Natural killer cell treated with Interleukin-12 subunit alpha and Interleukin-12 subunit beta and Interleukin-15 and Interleukin-18, amount 100 ng/mL, for 72 hours (primary cell): ENCODE measurements at places on chromosomes 7 and 10.
A peak's percentile ranks its signal among the peaks of the same experiment; 100 is the strongest.

DNA sequence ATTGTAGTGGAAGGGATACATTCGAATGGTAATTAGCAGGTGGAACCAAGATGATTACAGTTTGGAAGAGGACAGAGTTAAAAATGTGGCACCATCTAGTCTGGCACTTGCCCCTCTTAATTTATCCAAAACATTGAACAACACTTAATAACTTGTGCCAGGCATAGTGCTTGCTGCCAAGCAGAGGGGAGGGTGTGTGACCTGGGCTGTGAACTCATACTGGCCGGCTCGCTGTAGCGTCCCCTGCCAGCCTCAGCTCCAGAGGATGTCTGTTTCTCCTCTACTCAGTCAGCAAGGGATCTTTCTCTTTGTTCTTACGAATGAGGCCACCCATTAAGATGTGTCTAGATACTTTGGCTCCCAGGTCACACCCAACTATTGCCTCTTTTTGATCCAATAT is 179.4 kb upstream of the INHBA start:
- DNase-seq: no peak
- peak overlapping the region; percentile 100 for H3K27ac ChIP-seq
- peaks cover 60% of the 10 kb centered on the region for H3K4me1 ChIP-seq
- H3K27me3 ChIP-seq: no peaks in the 10 kb centered on the region
- peaks cover 29% of the 10 kb centered on the region for H3K36me3 ChIP-seq

DNA sequence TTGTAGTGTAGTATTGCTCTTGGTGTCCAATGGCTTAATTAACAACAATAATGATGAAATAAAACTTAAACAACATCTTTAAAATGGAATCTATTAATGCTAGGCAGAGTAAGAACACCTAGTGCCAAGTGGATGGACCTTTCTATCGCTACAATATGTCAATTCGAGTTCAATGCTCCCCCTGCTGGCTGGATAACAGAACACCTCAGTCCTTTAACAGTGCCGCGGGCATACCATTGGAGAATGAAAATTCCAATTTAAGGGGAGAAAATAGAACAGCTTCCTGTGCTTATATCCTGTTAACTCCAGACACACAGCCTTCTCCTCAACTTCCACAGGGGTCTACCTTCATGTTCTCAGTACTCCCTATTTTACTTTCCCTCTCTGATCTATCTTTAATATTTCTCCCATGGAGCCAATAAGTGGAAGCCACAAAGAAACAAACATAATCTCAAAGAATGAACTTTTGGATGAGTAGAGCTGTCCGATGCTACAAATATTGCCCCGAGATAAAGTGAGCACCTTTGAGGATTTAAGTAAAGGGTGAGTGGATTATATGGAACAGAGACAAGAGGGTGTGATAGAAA is 41.4 kb downstream of the COL1A2 start:
- peaks cover 18% of the 10 kb centered on the region for H3K27me3 ChIP-seq
- H3K27ac ChIP-seq: no peak overlapping the region
- H3K4me1 ChIP-seq: peaks cover 5% of the 10 kb centered on the region
- no peak overlapping the region for H3K4me3 ChIP-seq

- no peak overlapping the region for H3K4me3 ChIP-seq
- no peaks in the 10 kb centered on the region for H3K27me3 ChIP-seq
- no peak for DNase-seq
- H3K27ac ChIP-seq: no peak overlapping the region
- no peaks in the 10 kb centered on the region for H3K4me1 ChIP-seq
Observed at GRCh38 chr7:90007001-90007654, 147.1 kb upstream of the STEAP1 start.

- no peak overlapping the region for H3K4me3 ChIP-seq
- no peaks in the 10 kb centered on the region for H3K27me3 ChIP-seq
- H3K4me1 ChIP-seq: peaks cover 27% of the 10 kb centered on the region
Observed at GRCh38 chr10:87750001-87750671, 67.9 kb downstream of the ATAD1 start.

- no peak for DNase-seq
- H3K4me3 ChIP-seq: no peak overlapping the region
- no peak overlapping the region for H3K27ac ChIP-seq
- no peaks in the 10 kb centered on the region for H3K27me3 ChIP-seq
- H3K4me1 ChIP-seq: no peaks in the 10 kb centered on the region
Observed at GRCh38 chr7:40887099-40887498, 752.3 kb downstream of the SUGCT start.

DNA sequence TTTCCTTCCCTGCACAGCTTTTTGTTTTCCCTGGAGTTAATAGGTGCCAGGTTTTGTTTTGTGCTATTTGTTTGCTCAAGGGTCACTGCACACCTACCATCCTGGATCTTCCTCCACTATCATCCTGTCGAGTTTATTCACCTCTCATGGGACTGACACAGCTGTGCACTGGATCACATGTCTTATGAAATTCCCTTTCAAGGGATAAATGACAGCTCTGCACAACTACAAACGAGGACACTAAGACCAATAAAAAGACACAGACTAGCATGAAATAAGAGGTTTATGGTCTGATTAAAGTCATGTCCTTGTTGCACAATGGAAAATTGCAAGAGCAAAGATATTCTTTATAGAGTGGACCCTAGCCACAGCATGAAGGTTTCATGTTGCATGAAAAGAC is 76.7 kb upstream of the SFMBT2 start:
- no peak for DNase-seq
- H3K27ac ChIP-seq: no peak overlapping the region
- no peak overlapping the region for H3K4me3 ChIP-seq

GRCh38 chr7:158083526-158084310 is 503.9 kb downstream of the PTPRN2 start:
- no peak overlapping the region for H3K4me3 ChIP-seq
- no peaks in the 10 kb centered on the region for H3K36me3 ChIP-seq
- DNase-seq: no peak
- H3K4me1 ChIP-seq: no peaks in the 10 kb centered on the region
- no peaks in the 10 kb centered on the region for H3K27me3 ChIP-seq

DNA sequence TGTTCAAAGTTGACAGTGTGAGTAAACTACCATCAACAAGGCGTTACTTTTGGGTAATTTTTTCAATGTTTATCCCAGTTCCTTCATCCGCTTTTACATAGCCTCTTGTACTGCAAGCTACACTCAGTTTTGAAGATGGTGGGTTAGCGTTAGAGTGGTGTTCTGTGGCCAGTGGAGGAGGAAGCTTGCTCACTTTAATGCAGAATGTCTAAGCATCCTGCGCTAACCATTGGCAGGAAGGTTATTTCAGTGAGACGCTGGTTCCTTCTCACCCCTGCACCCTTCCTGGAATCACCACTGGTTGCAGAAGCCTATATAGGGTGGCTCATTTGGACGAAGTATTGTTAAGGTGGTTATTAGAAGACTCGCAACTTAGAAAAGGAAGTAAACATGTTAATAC is 159.1 kb downstream of the CELF2 start:
- H3K27ac ChIP-seq: no peak overlapping the region
- peaks cover 86% of the 10 kb centered on the region for H3K4me1 ChIP-seq
- no peaks in the 10 kb centered on the region for H3K27me3 ChIP-seq

- peaks cover 6% of the 10 kb centered on the region for H3K27me3 ChIP-seq
- no peak overlapping the region for H3K4me3 ChIP-seq
- H3K27ac ChIP-seq: no peak overlapping the region
- no peaks in the 10 kb centered on the region for H3K4me1 ChIP-seq
- no peak for DNase-seq
- H3K36me3 ChIP-seq: no peaks in the 10 kb centered on the region
Observed at GRCh38 chr7:32347244-32347828, 142.8 kb downstream of the LSM5 start.

- peaks cover 7% of the 10 kb centered on the region for H3K4me1 ChIP-seq
- H3K36me3 ChIP-seq: no peaks in the 10 kb centered on the region
- H3K4me3 ChIP-seq: no peak overlapping the region
- H3K27ac ChIP-seq: no peak overlapping the region
Observed at GRCh38 chr10:633279-634245, 55.9 kb downstream of the DIP2C start.

DNA sequence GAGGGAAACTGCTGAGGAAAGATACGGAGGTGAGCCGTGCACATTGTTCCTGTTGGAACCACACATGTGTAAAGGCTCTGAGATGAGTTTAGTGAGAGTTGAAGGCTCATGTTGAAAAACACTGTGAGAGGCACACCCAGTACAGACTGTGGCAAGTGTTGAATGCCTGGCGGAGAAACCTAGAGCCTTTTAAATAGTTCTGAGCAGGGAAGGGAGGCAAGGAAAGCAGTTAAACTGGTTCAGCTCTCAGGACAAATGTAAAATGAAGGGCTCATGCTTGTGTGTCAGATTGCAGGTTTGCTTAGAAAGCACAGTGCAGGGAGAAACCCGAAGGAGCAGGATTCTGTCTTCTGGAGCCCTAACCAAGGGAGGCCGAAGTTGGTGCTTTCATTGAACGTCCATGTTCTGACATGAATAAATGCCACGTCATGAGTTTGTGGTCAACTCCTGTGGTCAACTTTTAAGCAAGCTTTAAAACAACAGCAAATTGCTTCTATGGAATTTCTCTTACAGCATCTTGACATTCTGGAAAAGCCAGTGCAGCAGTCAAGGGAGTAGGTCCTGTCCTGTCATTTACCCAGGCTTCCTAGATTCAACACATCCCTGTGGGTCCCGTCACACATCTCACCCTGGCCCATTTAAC is 650.9 kb upstream of the GALNT17 start:
- peaks cover 27% of the 10 kb centered on the region for H3K27me3 ChIP-seq
- no peak for DNase-seq
- peaks cover 9% of the 10 kb centered on the region for H3K4me1 ChIP-seq
- H3K36me3 ChIP-seq: no peaks in the 10 kb centered on the region
- no peak overlapping the region for H3K4me3 ChIP-seq

- peaks cover 19% of the 10 kb centered on the region for H3K27me3 ChIP-seq
- no peak overlapping the region for H3K27ac ChIP-seq
- H3K4me3 ChIP-seq: no peak overlapping the region
- H3K4me1 ChIP-seq: peaks cover 11% of the 10 kb centered on the region
Observed at GRCh38 chr7:128206747-128207500, 34.2 kb upstream of the LEP start.

DNA sequence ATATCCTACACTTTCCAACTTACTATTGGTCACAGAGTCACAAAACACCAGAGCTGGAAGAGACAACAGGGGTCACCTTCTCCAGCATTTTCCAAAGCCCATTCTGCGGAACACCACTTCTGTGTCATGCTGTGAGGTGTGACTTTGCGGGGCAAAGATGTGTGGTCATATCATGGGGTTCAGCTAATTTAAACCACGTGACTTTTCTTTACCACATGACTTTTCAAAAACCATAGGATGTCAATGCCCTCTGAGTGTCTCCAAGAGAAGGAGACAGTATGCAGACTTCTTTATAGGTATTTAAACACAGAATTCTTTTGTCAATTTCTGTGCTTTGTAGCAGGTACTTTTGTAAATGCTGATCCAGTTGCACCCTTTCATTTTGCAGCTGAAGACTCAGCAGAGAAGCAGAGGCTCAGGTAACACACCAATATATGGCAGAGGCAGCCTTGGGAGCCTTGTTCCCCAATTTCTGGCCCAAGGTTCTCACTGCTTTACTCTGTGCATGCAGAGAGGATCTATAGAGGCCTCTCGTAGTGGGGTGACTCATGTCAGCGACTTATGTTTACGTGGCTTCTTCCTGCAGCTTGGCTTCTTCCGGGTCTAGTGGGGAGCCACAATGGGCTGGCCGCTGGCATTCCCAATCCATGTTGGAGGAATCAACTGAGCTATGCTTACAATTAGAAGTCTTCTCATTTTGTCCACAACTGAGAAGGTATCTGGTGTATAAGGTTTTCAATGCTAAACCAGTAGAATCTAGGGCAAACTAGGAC is 104.0 kb upstream of the RHOBTB1 start:
- H3K27ac ChIP-seq: no peak overlapping the region
- no peaks in the 10 kb centered on the region for H3K36me3 ChIP-seq
- H3K4me1 ChIP-seq: no peaks in the 10 kb centered on the region
- DNase-seq: no peak

GRCh38 chr7:142481548-142481947 is 223.7 kb upstream of the PRSS58 start:
- DNase-seq: no peak
- H3K27me3 ChIP-seq: peaks cover 5% of the 10 kb centered on the region
- H3K4me1 ChIP-seq: peaks cover 17% of the 10 kb centered on the region
- H3K4me3 ChIP-seq: no peak overlapping the region
- no peak overlapping the region for H3K27ac ChIP-seq

GRCh38 chr10:47076949-47077361 is 165.7 kb downstream of the PTPN20 start:
- no peak for DNase-seq
- H3K4me3 ChIP-seq: no peak overlapping the region
- no peaks in the 10 kb centered on the region for H3K36me3 ChIP-seq

DNA sequence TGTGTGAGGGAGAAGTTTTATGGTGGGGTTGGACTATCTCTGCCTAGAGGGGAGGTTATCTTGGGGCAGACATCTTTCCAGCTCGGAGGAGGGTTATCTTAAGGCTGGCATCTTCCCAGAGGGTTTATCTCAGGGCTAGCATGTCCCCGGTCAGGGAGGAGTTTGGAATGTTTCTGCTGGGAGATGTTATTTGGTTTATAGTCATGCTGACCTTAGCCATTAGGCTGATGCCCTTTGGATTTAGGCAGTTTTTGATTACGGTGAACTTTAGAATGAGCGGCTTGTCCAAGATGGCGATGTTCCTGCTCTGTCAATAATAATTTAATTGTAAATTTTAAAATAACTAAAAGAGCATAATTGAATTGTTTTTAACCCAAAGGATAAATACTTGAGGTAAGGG is 236.4 kb downstream of the CACNB2 start:
- no peak overlapping the region for H3K4me3 ChIP-seq
- H3K36me3 ChIP-seq: no peaks in the 10 kb centered on the region
- H3K4me1 ChIP-seq: no peaks in the 10 kb centered on the region

DNA sequence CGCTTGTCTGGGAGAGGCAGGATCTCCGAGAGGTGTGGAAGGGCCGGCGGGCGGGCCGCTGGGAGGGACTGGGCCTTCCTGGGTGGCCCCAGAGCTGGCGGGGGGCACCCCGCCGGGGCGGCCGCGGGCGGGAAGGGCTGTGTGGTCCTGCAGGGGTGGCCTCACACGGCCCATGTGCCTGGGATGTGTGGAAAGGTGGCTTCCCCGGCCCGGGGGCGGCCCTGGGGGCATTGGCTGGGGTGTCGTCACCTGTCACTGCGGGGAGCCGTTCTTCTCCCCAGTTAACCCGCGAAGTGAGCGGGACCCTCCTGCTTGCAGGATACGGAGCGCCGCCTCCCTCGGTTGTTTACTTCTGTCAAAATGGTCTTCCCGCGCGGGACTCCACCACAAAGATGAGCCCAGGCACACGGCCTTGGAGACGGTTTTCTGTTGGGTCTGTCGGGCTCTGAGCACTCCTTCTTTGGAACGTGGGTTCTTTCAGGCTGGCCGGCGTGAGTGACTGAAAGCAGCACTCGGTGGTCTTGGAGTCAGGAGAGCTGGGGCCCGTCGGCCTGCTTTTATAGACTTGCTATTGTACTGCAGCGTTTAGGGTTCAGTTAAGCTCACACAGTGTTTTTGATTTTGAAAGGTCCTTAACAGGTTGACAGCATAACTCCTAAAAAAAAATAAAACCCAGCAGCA is 700 bp downstream of the SMC3 start:
- peaks cover 14% of the 10 kb centered on the region for H3K27me3 ChIP-seq
- H3K36me3 ChIP-seq: peaks cover 10% of the 10 kb centered on the region
- H3K4me1 ChIP-seq: peaks cover 36% of the 10 kb centered on the region

GRCh38 chr10:29107866-29108498 is 180.9 kb upstream of the LYZL1 start:
- no peaks in the 10 kb centered on the region for H3K36me3 ChIP-seq
- H3K27ac ChIP-seq: no peak overlapping the region
- H3K4me1 ChIP-seq: no peaks in the 10 kb centered on the region

GRCh38 chr7:127396184-127396583 is 3.7 kb upstream of the ZNF800 start:
- DNase-seq: no peak
- no peak overlapping the region for H3K4me3 ChIP-seq
- H3K27ac ChIP-seq: no peak overlapping the region
- peaks cover 2% of the 10 kb centered on the region for H3K27me3 ChIP-seq
- peaks cover 4% of the 10 kb centered on the region for H3K36me3 ChIP-seq
- H3K4me1 ChIP-seq: peaks cover 18% of the 10 kb centered on the region
